ENCODE measurements at places on chromosomes 1 and 21.
A peak's percentile ranks its signal among the peaks of the same experiment; 100 is the strongest.

- DNase-seq, result no peak
Observed at GRCh38 chr1:224558904-224559303, 57.2 kb upstream of the CNIH3 start.

DNA sequence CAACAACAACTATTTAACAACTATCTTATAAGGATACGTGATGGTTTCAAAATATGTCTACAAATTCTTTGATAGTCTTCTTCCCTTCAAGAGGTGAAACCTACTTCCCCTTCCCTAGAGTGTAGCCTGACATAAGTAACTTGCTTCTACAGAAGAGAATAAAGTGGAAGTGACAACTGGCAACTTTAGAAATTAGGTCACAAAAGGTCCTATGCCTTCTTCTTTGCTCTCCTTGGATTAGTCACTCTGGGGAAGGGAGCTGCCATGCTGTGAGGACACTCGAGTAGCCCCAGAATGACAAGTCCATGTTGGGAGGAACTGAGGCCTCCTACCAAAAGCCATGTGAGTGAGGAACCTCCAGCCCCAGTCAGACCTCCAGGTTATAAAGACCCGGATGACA, 19.2 kb downstream of the EFCAB14 start:
- no peak for DNase-seq

DNA sequence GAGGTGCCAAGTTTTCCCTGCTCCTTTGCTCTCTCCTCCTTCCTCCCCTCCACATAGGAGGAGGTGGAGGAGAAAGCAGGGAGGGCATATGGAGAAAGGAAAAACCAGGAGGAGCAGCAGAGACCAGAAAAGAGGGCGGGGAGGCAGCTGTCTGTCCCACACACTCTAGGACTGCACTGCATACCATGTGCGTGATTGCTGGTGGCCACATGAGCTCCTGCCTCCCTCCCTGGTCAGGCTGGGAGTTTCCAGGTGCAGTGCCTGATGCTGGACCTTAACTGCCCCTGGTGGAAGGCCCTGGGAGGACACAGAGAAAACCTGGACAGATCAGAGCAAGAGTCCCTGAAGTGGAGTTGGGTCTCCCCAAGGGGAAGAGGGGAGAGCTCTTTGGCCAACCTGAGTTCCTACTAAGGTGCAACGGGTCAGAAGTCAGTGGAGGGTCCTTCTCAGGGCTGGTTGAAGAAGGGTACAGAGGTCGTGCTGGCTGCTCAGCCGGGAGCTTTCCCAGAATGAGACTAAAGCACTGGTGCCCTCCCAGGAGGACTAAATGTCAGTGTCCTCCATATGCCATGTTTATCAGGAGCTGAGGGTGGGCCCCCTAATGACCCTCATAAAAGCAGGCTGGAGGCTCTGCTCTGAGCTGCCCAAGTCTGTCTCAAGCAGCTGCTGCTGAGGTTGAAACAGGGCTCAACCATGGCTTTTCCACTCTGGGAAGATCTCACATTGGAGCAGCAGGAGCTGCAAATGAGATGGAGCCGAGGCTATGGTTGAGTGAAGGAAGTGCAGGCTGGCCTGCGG, 3.5 kb upstream of the LGR6 start:
- DNase-seq, result no peak

- no peak for DNase-seq
Observed at GRCh38 chr1:162366149-162366548, 10.5 kb downstream of the SPATA46 start.

- DNase-seq, result peak; percentile 26
Observed at GRCh38 chr1:90671251-90671650, 45.9 kb downstream of the BARHL2 start.

DNA sequence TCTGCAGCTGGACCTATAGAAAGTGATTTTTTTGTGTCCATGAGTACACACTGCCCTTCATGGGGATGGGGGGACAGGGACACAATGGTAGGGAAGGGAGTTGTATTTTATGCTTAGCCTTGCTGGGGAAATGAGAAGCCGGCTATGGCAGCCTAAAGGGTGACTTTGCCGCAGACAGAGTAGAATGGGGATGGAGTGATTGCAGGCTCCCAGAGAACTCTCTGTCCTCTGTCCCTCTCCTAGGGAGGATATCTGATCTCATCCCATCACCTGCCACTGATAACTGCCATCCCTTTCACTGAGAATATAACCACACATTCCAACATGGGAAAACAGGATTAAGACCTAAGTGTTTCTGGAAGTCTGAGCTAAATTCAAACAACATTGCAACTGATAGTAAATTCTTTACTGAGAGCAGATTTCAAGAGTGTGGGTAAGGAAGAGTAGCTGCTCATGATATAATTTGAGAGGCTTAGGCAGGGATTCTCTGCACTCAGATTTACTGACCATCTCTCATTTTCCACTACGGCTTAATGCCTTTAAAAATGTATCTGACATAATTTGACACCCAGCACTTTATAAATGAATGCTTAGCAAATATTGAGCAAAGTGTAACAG, 13.9 kb downstream of the SH2D1B start:
- no peak for DNase-seq

DNA sequence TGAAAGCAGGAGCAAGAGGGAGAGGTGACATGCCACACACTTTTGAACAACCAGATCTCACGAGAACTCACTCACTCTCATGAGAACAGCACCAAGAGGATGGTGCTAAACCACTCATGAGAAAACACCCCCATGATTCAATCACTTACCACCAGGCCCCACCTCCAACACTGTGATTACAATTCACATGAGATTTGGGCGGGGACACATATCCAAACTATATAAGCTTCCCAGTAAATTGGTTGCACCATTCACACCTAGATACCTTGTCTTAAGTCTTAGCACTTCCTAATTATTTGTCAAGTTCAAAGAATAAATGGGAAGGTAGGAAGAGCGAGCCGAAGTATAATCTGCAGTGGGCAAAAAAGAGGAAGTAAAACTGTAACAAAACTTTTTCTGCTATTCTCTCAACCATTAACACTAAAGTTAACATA, 34.3 kb downstream of the AMY1C start:
- DNase-seq, result no peak

Measured in cerebellar nuclear complex (tissue), 1 donor.